CD8-positive, alpha-beta memory T cell (primary cell): ENCODE measurements at places on chromosomes 6 and 20. TPM values are rescaled to one million over a fixed set of nuclear protein-coding genes. Genes with fewer than 3 reads are reported as not detected.

DNA sequence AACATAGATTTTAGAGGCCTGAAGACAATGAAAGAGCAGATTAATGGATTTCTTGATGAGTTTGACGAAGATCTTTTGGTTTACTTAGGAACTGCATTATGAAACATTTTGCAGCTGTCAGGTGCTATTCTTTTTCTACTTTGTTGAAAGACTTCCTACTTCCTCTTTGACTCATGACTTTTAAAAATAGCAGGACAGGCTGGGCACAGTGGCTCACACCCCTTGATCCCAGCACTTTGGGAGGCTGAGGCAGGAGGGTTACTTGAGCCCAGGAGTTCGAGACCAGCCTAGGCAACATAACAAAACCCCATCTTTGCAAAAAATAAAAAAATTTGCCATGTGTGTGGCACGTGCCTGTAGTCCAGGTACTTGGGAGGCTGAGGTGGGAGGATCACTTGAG lies 52.0 kb downstream of the ITCH start:
- H3K36me3 ChIP-seq, result peaks cover 28% of the 10 kb centered on the region
- no peaks in the 10 kb centered on the region for H3K4me1 ChIP-seq
- no peak overlapping the region for H3K4me3 ChIP-seq
- H3K27ac ChIP-seq, result no peak overlapping the region

PDE10A gene
- total RNA-seq, result not detected

SNAP91 gene
- not detected for total RNA-seq

DNA sequence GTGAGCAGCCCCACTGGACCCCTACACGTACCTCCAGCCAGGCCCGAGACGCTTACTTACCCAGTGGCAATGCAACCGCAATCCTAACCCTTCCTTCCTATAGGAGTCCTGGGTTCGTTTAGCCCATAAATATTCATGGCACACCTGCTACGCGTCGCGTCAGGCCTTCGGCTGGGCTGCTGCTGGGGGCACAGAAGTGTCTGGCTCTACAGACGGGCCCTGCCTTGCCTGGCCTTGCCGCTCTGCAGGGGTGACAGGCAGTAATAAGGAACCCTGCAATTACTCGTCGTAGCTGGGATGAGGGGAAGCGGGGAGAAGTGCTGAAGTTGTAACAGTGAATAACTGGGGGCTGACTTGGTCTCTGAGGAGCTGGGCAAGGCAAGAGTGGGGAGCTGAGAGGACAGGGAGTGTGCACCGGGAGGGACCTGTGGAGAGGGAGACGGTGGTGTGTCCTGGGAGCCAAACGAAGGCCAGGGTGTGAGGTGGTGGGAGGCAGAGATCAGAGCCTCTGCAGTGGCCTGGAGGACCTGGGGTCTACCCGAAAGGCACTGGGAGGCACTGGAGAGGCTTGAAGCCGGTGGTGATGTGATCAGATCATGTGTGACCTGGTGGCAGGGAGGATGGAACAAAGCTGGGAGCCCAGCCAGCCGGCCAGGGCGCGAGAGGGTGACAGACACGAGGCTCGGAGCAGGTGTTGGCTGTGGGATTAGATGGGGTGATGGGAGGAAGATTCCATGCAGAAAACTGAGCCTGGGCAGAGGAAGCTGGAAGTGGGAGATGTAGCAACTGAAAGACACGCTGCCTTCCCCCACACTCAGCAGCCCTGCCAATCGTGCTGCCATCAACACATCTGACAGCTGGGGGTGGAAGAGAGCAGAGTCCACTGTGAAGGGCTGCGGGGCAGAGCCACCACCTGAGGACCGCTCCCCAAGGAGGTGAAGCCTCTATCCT lies 36.4 kb downstream of the PSMG4 start:
- H3K4me3 ChIP-seq, result no peak overlapping the region
- no peaks in the 10 kb centered on the region for H3K36me3 ChIP-seq
- peak; percentile 34 for DNase-seq
- no peaks in the 10 kb centered on the region for H3K4me1 ChIP-seq
